NCI-H345 (cell line): ENCODE measurements at places on chromosomes 4 and X.

- DNase-seq, result no peak
These were observed 22.7 kb downstream of the RGS12 start for GRCh38 chr4:3315566-3315965.

GRCh38 chr4:54100595-54101189 lies 729 bp downstream of the GSX2 start:
- DNase-seq, result no peak

- DNase-seq, result no peak
These were observed 202.3 kb downstream of the PARM1 start for GRCh38 chr4:75135068-75135825.

DNA sequence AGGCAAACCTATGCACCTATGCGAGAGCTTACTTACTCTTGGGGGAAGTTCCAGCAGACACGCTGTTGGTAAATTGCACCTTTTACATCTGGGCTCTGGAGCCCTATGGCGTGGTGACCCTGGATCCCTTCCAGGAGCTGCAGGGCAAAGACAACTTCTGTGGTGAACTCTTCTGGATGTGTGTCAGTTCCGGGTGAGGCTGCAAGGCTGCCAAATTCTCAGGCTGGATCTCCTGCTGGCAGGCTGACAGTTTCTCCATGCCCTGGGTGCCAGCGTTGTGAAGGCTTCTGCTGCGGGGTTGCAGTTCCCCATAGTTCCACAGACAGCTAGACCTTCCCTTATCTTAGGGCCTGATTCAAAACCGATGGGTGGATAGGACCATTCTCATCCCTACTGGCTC lies 37.9 kb downstream of the RAP2C start:
- no peak for DNase-seq

DNA sequence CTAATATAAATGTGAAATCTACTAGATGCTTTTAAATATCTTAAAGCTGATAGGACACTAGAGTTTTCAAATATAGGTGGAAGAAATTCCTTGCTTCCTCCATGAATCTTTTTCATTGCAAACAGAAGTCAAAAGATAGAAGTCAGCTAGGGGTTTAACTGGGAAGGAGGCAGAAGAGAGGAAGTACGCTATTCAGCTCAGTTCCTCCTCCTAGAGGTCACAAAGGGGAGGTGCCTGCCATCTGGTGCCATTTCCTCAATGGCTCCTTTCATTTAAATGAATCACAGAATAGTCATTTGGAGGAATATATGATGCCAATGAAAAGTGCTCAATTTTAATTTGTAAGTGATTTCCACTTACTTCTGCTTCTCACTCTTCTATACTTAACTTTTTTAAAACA lies 8.5 kb downstream of the COL25A1 start:
- no peak for DNase-seq

GRCh38 chrX:118510111-118510510 lies 14.5 kb downstream of the DOCK11 start:
- no peak for DNase-seq

DNA sequence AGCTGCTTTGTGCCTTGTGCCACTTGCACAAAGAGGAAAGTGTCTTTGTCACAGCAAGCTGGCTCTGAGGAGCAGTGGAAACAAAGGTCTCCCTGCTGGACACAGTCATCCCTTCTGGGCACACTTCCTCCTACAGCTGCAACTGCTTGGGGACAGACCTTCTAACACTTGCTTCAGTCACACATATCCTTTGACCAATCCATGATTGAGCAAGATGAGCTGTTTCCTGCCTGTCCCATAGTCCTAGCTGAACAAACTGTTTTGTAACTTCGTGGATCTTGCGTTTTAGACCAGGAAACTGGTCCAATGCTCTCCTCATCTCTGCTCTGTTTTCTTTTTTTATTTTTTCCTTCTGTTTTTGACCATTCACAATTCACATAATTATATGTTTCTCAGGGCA lies 98.5 kb downstream of the RRAGB start:
- DNase-seq, result no peak

GRCh38 chr4:147833254-147833653 lies 101.4 kb downstream of the ARHGAP10 start:
- DNase-seq, result no peak

GRCh38 chr4:3311095-3311372 lies 18.2 kb downstream of the RGS12 start:
- DNase-seq, result no peak

DNA sequence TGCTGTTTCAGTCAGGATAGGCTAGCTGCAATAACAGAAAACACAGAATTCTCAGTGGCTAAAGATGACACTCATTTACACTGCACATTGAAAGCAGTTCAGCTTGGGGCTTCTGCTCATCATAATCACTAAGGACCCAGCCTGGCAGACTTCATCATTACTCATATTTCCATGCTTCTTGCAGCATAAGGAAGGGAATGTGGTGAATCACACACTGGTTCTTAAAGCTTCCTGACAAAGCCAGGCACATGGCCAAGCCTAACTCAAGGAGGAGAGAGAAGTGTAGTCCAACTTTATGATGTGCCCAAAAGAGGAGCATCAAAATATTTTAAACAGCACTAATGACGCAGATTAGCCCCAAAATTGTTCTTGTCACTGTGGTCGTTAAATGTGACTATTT lies 186.5 kb downstream of the BANK1 start:
- no peak for DNase-seq

GRCh38 chrX:106612393-106612763 lies 600 bp downstream of the RADX start:
- DNase-seq, result no peak
